ENCODE measurements at places on chromosomes 5 and 9.

DNA sequence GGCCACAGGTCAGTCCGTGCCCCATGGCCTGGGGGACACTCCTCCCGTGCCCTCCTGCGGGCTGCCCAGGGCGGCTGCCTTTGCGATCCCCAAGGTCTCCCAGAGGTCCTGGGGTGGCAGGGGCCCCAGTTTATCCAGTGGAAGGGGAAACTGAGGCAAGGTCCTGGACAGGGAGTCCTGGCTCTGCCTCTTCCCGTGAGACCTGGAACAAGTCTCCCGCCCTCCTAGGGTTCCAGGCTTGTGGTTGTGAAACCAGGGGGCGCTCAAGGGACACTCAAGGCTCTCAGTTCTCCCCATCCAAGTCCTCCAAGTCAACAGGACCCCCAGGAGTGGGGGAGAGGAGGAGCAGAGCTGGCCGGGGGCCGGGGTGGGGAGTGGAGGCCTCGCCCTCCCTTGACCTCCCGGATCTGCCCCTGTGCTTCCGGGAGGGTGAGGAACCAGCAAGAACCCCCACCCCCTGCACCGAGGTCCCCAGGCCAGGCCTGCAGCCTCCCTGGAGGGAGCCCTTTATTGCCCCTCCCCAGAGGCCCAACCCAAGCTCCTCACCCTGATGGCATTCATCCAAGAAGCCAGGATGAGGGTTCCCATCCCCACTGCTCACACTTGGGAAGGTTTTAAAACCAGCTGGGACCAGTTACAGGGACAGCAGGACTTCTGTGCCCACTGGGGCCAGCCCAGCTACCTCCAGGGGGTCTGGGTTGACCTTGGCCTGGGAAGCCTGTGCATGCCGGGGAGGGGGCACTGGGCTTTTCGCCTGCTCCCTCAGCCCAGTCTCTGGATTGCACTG lies 24.7 kb upstream of the TMEM250 start:
- peak; percentile 22 for DNase-seq

GRCh38 chr5:73266176-73266738 lies 93.3 kb downstream of the TMEM174 start:
- no peak for DNase-seq

GRCh38 chr5:14298126-14298847 lies 155.1 kb downstream of the TRIO start:
- no peak for DNase-seq

DNA sequence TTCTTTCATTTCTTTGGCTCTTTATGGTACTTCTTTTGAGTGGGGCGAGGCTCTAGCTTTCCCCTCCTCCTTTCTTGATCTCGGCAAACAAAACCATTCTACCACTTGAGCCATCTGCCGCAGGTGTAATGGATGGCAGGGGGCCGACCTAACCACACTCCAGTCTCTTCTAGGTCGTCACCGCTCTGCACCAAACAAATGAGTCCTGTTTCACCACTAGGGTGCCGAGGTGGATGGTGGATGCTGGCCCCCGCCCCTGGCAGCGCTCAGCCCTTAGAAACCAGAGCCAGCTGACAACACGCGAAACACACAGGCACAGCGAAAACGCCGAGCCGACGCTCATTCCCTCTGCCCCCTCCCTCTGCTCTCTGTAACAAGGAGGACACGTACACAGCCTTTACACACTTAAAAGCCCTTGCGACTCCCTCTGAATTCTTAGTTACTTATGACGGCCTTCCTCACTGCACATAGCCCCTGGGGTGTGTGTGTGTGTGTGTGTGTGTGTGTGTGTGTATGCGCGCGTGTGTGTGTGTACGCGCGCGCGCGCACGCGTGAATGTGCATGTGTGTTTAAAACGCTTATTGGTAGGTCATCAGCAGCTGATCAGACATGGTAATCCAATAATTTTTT lies 199.4 kb downstream of the MEF2C start:
- DNase-seq: peak; percentile 87

DNA sequence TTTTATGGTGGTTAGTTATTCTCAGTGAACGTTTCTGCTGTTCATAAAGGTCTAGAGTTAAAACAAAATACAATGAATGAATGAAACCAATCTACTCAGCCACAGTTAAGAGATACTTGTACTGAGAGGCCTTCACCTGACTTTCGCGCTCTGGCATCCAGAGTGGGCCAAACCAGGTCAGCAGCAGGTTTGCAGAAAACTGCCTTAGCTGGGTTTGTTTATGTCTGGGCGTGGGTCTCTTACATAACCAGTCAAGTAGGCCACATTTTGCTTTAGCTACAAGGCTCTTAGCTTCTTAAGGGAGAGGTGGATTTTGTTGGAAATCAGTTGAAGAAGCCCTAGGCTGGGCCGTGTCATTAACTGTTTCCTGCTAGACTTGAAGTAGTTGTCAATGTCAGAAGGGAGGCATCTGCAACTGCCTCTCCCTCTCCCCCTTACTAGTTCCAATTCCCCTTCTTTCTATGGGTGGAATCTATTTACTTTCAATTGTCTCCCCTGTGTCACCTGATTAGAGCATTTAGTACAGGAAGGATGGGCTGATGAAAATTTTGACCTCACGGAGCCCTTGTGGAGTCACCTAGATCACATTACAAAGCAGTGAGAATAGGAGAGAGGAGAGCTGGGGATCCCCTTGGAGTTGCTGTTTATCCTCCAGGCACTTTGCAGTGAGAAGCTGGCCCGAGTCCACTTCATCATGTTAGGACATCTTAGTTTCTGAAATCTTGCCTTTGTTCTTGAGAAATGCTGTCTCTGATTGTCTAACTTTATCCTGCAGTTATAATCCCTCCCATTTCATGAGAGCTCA lies 200.5 kb downstream of the ARHGEF28 start:
- DNase-seq: peak; percentile 44

DNA sequence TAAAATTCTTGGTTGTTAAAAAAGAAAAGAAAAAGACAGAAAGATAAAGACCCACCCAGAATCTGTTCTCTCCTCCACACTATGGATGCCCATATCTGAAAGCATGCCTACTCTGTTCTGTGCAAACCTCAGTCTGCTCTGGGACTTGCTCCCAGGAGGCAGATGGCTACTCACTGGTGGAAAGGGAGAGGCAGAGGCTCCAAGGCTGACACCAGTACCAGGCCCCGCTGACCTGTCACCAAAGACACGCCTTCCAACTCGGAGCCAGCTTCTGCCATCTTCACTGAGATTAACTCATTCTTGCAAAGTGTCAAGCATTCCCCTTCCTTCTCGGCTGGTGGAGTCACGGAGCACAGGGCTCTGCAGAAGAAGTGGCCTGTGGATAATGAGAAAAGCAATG lies 21.6 kb downstream of the SH3TC2 start:
- DNase-seq: no peak

DNA sequence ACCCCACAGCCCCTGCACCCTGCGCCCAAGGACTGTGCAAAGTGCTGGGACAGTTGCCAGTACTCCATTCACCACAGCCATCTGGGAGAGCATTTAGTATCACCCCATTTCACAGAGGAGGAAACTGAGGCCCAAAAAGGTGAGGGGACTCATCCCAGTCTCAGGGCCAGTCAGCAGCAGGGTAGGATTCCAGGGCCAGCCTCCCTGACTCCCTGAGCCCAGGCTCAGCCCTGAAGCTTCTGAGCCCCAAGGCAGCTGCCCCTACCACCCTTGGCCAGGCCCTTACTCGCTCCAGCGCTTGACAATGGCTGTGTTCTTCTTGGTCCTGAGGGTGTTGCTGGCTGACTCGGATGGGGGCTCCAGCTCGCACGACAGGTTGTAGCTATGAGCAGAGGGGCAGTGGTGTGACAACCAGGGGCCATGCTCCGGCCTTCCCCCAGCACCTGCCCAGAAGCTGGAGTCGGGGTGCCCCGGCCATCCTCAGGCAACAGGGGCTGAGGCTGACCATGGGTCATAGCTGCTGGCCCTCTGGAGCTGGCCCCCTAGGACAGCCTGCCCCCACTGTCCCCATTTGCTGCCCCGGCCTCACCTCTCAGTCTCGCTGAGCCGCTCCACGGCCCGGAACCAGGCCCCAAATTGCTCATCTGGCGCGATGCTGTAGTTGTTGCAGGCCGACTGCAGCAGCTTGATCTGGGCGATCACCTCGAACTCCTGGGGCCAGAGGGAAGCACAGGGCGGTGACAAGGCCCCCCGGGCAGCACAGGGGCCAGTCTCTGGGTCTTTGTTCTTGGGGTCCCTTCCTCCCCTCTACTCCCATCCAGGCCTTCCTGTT lies 18.6 kb downstream of the RALGDS start:
- no peak for DNase-seq

DNA sequence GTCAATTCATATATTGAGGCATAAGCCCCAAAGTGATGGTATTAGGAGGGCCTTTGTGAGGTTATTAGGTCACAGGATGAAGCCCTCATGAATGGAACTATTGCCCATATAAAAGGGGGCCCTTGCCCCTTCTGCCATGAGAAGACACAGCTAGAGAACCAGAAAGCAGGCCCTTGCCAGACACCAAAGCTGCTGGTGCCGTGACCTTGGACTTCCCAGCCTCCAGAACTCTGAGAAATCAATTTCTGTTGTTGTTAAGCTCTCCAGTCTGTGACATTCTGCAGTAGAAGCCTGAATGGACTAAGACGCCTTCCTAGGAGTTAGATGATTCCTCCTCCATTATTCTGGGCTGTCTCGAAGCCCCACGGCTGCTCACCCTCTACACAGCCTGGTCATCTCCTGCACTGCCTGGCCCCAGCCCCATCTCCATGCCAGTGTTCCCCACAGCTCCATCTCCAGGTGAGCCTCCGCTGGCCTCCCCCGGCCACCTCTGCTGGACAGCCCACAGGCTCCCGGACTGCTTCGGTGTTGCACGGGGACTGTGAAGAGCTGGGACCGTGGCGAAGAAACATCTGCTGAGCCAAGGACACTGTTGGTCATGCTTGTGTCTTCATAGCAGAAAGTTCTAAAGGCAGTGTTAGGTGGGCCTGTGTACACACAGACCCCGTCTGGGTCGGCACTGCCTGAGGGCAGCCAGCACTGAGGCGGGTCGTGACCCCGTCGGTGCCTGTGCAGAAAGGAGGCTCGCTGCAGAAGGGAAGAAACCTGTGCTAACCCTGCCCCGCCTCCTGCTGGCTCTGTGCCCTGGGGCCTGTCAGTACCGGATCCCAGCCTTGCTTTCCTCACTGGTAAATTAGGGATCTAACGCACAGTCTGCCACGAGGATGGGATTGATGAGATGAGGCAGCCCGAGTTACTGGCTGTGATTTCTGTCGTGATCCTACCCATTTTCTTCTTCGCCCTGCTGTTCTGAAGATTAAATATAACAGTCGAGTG lies 55.1 kb upstream of the CNOT6 start:
- DNase-seq: no peak

GRCh38 chr5:114581136-114581535 lies 219.3 kb downstream of the KCNN2 start:
- no peak for DNase-seq

- DNase-seq: no peak
These were observed 67.2 kb downstream of the FGF18 start for GRCh38 chr5:171486613-171487012.

DNA sequence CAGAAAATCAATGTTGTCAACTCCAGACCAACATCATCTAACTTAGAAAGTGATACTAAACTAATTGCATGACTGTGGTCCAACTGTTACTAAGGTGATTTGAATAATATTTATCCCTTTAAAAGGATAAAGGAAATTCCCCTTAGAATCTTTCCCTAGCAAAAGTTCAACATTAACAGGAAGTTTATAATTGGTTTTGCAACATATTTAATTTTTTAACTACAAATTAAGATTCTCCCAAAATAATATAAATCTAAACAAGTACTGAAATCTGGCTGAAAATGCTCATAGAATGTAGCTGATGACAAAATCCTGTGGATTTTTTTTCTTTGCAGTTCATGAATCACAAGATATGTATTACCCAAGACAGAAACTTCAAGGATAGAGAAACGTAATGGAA lies 151.4 kb downstream of the LPAR1 start:
- no peak for DNase-seq

GRCh38 chr5:6458833-6459232 lies 10.2 kb downstream of the UBE2QL1 start:
- DNase-seq: no peak

- DNase-seq: no peak
These were observed 100.0 kb upstream of the IFNK start for GRCh38 chr9:27423915-27424710.

DNA sequence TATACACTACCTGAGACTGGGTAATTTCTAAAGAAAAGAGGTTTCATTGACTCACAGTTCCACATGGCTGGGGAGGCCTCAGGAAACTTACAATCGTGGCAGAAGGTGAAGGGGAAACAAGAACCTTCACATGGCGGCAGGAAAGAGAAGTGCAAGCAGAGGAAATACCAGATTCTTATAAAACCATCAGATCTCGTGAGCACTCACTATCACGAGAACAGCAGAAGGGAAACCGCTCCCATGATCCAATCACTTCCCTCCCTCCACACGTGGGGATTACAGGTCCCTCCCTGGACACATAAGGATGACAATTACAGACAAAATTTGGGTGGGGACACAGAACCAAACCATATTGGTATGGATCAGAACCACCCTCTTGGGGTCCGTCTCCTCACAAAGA lies 44.2 kb upstream of the SPIN1 start:
- DNase-seq: no peak

DNA sequence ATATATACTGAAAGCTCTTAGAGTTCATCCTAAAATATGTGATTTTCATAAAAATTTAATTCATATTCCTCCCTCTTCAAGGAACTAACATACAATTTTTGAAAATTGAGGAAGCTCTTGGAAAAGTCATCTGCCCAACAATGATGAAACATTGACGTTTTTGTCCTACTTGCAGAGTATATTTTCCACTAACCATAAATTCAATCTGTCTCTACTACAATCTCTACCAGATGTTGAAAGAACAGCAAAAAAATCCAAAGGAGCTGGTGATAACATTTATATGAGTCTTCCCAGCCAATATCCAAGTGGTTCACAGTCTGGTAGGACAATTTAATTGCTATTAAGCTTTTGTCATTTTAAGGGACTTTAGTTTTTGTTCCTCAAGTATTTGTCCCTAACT lies 81.1 kb upstream of the NR3C1 start:
- no peak for DNase-seq

- DNase-seq: no peak
These were observed 209.8 kb upstream of the ZNF462 start for GRCh38 chr9:106653213-106653612.

DNA sequence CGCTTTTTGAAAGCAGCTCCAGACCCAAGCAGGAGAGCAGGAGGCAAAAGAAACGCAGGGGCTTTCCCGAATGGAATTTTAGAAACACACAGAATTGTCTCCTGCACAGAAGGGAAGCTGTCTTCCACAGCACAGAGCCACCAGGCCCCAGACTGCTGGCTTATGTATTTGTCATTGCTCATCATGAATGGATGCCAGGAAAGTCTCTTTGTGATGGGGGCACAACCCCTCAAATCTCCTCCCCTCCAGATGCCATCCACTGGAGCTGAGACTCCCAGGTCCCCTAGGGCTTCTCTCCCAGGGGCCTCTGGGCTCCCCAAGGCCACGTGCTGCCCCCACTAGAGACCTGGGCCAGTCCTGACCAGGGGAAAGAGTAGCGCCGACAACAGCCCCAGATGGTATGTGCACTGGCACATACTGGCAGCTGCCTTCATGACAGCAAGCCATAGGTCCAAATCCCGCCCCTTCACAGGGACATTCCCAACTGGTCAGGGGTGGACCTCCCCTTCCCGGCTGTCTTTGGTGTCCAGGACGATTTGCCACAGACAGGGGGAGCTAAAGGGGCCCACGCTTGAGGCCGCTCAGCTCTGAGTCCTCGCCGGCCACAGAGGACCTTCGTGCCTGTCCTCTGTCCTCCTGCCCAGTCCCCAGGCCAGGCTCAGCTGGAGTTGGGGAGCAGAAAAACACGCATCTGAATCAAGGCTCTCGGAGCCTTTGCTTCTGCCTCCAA lies 127.8 kb downstream of the KCNIP1 start:
- no peak for DNase-seq
